ENCODE measurements at places on chromosomes 2 and 18.

GRCh38 chr18:31587529-31587928 lies 4.1 kb upstream of the TTR start:
- DNase-seq = no peak

DNA sequence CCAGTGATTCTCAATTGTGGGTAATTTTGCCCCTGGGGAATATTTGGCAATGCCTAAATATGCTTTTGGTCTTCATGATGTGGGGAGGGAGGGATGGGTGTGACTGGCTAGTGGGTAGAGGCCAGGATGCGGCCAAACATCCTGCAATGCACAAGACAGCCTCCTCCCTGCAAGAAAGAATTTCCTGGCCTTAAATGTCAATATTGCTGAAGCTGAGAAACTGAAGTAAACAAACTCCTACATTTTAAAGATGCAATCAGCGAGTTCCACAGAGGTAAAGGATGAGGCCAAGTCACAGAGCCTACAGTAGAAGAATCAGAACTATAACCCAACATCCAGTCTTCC lies 272.9 kb upstream of the EPHA4 start:
- no peak for DNase-seq

GRCh38 chr2:176865336-176865735 lies 347.3 kb upstream of the HNRNPA3 start:
- no peak for DNase-seq

GRCh38 chr18:74489676-74490075 lies 6.5 kb upstream of the CNDP2 start:
- DNase-seq = no peak

- DNase-seq = no peak
Observed at GRCh38 chr18:51300912-51301311, 103.4 kb upstream of the MEX3C start.

Data from kidney capillary endothelial cell (primary cell).